ENCODE measurements at places on chromosomes 1 and 21.
A peak's percentile ranks its signal among the peaks of the same experiment; 100 is the strongest.

GRCh38 chr1:225772323-225772768 is 5.3 kb upstream of the SRP9 start:
- peak; percentile 68 for DNase-seq

GRCh38 chr1:201525193-201525778 is 13.6 kb upstream of the NAV1 start:
- no peak for DNase-seq

- peak; percentile 79 for DNase-seq
These were observed 40.9 kb downstream of the TNFRSF9 start for GRCh38 chr1:7899741-7900140.

GRCh38 chr1:230137337-230137815 is 70.3 kb downstream of the GALNT2 start:
- no peak for DNase-seq
